RPMI7951 (cell line): ENCODE measurements at places on chromosomes 1 and 21.

DNA sequence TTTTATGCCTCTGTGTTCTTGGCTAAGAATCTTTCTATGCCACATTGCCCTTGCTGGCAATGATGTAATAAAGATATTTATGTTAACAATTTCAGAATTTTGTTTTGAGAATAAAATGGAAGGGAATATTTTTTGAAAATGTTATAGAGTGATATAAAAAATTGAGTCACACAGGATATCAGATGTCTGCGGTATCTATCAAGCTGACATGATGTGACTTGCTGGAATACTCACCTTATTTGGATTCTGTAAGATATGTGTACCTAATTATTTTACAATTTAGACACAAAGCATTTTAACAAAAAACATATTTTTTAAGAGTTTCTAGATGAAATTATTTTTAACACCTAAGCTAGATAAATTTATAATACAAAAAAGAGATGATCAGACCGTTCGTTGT, 660.0 kb upstream of the B3GALT2 start:
- DNase-seq = no peak

DNA sequence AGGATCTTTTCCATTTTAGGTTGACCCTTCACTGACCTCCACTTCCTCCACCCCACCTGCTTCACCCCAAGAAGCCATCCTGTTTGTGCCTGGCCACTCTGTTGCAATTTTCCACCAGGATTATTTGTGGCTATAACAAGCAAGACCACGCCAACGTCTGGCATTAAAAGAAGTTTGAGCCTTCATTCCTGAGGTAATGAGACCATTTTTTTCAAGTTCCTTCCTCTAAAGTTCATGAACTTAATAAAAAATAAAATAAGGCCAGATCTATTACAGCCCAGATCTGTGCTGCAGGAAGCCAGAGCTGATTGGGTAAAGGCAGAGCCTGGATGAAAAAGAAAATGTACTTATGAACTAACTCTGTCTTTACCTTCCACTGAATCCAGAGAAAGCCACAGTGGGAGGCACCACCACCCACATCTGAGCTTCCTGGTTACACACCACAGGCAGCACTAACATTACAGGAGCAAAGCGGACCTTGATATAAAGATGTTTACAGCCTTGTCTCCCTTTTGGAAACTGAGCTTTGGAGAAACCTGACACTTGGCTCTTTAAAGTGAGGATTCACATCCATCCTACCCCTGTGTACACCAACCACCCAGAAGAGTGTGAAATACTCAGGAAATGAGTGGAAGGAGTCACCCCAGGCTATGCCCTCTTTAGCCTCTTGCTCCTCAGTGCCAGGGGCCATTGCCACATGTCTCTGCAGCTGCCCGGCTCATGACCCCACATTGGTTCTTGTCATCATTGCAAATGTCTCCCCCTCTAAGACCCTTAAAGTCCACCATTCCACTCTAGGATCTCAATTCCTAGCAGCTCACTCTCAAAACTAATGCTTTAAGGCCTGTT, 293.6 kb downstream of the PLPP3 start:
- no peak for DNase-seq

DNA sequence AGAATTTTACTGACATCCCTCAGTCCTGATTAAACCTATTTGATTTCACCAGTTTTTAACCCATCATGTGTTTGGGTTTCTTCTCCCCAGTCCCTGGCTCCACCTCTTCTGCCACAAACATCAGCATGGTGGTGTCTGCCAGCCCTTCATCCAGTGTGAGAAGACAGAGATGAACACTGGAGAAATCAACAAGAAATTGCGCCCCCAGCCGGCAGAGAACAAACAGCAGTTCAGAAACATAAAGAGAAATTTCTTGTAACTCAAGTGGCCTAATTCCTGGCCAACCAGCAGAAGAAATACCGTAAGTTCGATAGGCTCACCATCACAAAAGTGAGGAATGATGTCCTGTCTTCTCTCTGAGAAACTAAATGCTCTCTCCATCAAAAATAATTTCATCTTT, 18.3 kb downstream of the S100A11 start:
- no peak for DNase-seq

- peak; percentile 44 for DNase-seq
Observed at GRCh38 chr21:22536509-22536908, 1538.3 kb downstream of the NCAM2 start.

DNA sequence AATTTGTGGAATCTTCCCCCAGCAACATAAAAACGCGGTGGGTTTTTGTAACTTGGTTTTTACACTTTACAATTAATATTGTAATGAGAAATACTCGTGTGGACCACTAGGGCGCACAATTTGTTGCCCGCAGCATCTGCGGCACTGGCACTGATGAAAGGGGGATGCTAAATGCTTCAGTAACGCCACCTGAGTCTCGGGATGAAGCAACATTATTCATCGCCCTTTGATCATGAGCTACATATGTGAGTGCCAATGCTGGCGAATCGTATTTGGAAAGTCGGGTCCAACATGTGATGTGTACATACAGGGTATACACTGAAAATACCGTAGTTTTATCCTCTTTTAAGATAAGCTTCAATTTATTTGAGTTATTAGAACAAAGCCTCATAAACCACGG, 34.2 kb upstream of the COX20 start:
- peak; percentile 57 for DNase-seq

DNA sequence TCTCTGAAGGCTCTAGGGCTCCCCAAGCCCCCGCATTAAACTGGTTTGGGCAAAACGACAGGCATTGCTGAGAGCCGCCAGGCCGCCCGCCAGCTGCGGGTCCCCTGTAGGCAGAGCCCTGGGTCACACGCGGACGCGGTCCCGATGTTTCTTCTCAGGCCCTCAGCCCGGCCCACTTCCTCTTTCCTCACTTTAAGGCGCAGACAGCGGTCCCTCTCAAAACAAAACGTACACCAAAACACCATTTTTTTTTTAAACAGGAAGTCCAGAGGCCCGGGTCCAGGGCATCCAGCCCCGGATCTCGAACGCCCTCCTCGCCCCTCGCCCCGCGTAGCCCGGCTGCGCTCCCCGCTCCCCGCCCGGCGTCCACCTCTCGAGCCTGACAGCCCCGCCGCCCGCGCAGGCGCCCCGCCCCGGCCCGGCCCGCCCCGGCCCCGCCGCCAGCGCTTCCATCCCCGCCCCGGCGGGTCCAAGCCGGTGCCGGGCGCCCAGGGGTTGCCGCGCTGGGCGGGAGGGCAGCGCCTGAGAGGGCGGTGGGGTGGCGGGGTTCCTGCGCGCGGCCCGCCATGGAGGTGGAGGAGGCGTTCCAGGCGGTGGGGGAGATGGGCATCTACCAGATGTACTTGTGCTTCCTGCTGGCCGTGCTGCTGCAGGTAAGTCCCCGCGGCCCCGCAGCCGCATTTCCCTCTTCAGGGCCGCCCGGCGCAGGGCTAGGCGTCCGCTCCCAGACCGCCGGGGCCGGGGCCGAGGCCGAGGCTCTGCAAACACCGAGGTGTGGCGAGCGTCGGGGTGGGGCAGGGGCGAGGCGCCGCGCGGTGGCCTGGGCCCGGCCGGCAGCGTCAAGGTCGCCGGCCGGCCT, at the start of gene SLC22A15:
Gene SLC22A15 (plus strand): TSS at position 452 of the 859 bp plus-strand sequence. CDS start 115 bp downstream, at position 567.
- DNase-seq = peak; percentile 49

GRCh38 chr21:28604946-28605537, 387.6 kb downstream of the LTN1 start:
- no peak for DNase-seq

DNA sequence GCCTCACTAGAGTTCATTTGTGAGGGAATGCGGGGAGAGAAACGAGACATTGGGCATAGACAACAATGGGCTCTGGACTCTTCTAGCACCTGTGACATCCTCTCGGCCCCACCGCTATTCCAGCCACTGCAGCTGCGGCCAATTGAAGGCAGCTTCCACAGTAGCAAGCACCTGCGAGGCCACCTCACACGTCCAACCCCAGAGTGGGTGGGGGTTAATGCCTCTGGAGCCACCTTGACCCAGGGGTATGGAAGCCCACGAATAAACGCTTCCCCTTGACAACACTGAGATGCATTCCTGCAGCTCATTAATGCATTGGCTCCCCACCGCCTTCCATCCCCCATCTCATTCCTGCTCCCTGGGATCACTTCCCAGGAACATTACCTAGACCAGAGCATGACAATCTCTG, 104.4 kb downstream of the GLIS1 start:
- DNase-seq = no peak

DNA sequence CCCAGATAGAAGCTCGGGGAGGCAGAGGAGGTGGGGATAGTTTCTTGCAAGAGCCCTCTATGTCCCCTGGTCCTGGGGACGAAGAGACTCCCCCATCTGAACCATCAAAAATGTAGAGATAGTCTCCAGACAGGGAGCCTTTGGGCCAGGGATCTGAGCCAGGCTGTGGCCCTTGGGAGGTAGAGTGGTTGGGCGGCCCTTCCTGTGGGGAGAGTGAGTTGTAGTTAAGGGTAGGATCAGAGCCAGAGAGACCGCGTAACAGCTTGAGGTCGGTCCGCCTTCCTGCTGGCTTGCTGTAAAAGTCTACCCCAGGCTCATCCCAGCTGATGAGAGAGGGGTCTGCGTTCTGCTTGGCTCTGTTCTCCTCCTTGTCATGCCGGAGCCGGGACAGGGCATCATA, 25.3 kb downstream of the PIK3C2B start:
- DNase-seq = no peak

GRCh38 chr21:44980562-44981489, 41.0 kb downstream of the SLX9 start:
- no peak for DNase-seq

DNA sequence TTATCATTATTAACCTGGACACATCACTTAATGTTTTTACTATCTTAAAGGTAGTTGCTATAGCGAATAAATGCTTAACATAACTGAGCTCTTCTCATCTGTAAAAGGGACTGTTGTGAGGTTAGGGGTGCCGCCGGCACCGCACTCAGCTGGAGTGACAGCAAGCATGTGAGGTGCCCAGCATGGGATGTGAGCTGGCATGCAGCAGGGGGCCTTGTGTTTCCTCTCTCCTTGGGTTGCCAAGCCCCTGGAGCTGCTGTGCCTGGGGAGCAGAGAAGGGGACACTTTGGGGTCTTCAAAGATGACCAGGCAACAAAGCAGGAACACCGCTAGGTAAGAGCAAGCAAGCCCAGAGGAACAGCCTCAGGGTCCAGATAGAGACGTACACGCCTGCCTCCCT, 2.1 kb upstream of the ZC3H12A start:
- no peak for DNase-seq

- no peak for DNase-seq
Observed at GRCh38 chr1:83997631-83998030, 1.3 kb downstream of the TTLL7 start.

DNA sequence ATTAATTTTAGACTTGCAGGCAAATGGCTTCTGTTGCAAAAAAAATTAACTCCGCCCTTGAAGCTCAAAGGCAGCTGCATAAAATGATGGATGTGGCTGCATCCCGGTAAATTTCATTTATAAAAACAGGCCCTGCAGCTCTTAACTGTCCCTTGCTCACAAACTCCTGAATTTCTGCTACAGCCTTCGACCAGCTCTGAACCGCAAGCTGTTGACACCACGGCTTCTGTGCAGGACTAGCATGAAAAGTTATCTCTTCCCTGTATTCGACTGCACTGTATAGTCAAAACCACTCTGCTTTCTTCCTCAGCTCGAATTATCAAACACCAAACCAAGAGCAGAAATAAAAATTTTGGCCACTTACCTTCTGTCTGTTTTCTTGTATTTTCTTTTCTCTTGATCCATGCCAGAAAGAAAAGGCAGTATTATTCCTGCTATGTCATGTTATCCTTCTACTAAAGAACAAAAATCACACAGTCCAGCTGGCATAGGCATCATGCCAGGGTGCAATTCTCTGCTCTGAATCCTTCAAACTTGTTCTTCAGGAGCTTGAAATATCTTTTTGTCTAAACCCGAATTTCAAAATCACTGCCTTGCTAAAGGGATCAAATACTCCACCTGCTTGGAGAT, 195.5 kb upstream of the NCAM2 start:
- no peak for DNase-seq

GRCh38 chr1:110576441-110576840, 29.7 kb downstream of the KCNA2 start:
- no peak for DNase-seq

- DNase-seq = no peak
Observed at GRCh38 chr1:54241364-54241763, 41.4 kb downstream of the MRPL37 start.

DNA sequence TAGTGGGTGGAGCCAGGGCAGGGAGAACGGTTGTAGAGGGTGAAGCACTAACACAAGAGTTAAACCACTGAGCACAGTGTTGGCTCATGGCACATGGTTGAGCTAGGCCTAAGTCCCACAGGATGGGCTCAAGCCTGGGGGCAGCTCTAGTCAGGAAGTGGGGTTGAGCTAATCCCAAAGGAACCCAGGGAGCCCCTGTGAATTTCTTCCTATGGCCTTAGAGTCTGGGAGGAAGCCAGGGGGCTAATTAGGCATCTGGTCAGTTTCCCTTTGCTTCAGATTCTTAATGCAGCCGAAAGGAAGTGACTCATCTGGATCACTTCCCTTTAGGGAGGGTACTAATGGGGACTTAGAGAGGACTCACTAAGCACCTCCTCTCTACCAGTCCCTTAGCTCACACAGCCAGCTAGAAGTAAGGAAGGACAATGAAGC, 10.1 kb downstream of the CFAP45 start:
- DNase-seq = peak; percentile 100

- no peak for DNase-seq
Observed at GRCh38 chr1:41609166-41609883, 124.8 kb upstream of the EDN2 start.

DNA sequence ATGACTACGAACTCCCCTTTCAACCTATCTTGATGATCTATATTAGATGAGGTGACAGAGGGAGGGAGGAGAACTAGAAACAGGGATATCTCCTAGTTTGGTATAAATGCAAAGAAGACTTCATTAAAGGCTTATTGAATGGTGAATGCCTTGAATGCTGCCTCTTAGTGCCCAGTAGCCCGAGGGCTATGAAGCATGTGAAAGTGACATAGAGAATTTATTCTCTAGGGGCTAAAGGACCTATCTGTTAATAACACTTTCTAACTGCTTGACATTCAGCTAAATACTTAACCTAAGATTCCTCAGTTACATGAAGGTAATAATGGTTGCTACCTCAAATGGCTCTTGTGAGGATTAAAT, 764.1 kb downstream of the LTN1 start:
- DNase-seq = peak; percentile 7

- no peak for DNase-seq
Observed at GRCh38 chr1:25062621-25063255, 132.7 kb upstream of the RUNX3 start.
